ENCODE measurements at places on chromosomes 7 and 10. TPM values are rescaled to one million over a fixed set of nuclear protein-coding genes. Genes with fewer than 3 reads are reported as not detected.

WNT8B gene
- not detected for total RNA-seq

MMP21 gene
- not detected for total RNA-seq

SKIDA1 gene
- total RNA-seq: 1.3 TPM

SEMA3E gene
- total RNA-seq: 0.96 TPM

CTAGE8 gene
- 0.54 TPM for total RNA-seq

ZNF33B gene
- 37.5 TPM for total RNA-seq

AMZ1 gene
- total RNA-seq: 0.15 TPM

ADARB2 gene
- total RNA-seq: 20.6 TPM

ZNF503 gene
- total RNA-seq: 5.6 TPM

PLEKHA1 gene
- total RNA-seq: 31.4 TPM
